ENCODE measurements at places on chromosomes 4 and X.

DNA sequence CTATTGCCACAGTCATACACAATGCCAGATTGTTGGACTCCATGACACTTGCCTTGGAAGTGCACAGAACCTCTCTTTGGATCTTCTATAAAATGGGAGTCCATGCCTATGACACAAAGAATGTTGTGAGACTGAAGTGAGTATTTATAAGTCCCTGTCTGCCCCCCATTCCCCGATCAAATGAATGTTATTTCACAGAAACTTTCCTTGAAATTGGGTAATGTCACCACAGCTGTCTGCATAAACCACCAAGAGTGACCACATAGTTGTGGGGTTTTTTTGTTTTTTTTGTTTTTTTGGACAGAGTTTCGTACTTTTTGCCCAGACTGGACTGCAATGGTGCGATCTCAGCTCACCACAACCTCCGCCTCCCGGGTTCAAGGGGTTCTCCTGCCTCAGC is 27.1 kb upstream of the REST start:
- no peak for DNase-seq

- no peak for DNase-seq
Measured at GRCh38 chr4:140989944-140990343, 143.3 kb downstream of the RNF150 start.

GRCh38 chr4:8295471-8295870 is 25.9 kb downstream of the HTRA3 start:
- DNase-seq = no peak

DNA sequence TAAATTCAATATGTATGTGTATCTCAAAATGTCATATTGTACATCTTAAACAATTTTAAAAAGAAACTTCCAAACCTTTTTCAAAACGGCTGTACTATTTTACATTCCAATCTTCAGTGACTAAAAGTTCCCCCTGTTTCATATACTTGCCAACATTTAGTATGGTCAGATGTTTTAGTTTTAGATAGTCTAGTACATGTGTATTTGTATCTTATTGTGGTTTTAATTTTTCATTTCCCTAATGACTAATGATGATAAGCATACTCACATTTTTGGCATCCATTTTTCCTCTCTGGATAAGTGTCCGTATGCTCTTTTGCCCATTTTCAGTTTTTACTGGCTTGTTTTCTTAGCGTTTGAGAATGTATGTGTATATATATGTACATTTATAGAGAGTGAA is 212.2 kb upstream of the MAGEB18 start:
- DNase-seq = no peak

DNA sequence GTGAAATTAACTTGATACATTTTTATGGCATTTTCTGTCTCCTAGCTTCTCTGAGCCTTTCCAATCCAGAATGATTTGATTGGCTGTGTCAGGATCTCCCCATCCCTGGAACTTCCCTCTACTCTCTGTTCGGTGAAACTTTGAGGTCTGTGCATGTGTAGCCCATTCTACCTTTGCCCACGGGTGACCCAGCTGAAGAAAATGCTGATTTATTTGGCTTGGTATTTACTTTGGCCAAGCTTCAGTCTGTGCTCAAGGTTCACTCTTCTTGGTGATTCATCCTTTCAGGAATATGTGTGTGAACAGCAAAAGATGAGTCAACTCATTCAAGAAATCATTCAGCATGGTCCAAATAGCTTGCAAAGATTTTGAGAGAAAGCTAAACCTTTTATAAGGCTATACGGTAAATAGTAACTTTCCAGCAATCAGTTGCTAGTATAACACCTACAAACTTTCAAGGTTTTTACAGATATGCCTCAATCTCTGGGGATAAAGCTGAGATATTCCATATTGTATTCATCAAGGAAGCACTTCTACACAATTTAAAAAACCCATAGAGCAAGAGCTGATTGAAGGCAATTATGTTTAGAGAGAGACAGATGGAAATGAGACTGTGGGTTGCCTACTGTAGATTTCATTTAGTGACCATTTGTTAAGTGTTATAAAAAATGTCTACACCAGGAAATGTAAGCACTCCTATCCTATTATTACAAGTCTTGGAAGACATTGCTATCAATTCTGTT is 233.9 kb upstream of the CXXC4 start:
- no peak for DNase-seq

DNA sequence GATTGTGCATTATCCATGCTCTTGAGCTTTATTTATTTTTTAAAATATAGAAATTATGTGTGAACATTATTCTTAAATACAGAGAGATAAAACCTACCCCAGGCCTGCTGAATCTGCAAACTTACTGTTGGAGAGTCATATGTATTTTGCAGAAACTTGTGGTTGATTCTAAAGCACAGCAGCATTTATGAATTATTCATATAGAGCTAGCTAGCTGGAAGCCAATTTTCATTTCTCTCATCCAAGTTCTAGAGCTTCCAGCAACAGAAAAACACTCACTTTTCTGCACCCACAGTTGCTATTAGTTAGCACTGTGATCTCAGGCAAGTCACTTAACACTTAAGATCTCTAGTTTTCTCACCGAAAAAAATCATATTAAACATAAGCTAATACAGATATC is 479.5 kb upstream of the FAM47C start:
- no peak for DNase-seq

DNA sequence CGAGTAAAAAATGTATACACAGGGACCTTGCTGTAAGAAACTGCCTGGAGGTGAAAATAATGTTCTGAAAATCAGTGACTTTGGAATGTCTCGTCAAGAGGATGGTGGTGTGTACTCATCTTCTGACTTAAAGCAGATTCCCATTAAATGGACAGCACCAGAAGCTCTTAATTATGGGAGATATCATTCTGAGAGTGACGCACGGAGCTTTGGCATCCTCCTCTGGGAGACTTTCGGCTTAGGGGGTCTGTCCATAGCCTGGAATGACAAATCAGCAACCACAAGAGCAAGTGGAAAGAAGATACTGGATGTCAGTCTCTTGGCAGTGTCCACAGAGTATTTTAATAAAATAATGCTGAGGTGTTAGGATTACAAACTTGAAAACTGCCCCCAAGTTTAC is 129.4 kb downstream of the THOC2 start:
- DNase-seq = no peak

- DNase-seq = no peak
Measured at GRCh38 chr4:99090481-99091215, 2.1 kb upstream of the ADH5 start.

DNA sequence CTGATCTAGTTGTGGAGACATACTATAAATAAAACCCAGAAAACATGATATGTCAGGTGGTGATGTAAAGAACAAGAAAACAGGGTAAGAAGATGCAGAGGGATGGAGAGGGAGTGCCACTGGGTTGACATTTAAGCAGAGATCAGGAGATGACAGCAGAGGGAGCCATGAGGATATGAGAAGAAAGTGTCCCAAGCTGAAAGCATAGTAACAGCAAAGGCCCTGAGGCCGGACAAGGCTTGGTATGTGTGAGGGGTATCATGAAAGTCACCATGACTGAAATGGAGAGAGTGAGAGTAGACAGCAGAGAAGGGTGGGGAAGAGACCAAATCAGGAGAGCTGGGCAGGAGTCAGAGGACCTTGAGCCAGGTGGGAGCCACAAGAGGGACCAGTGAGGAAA is 3.4 kb downstream of the GPKOW start:
- DNase-seq = no peak

GRCh38 chr4:52744588-52744987 is 6.6 kb downstream of the ERVMER34-1 start:
- DNase-seq = no peak

GRCh38 chr4:170671171-170671570 is 581.4 kb upstream of the AADAT start:
- no peak for DNase-seq

GRCh38 chr4:152941411-152941810 is 5.3 kb downstream of the FHDC1 start:
- no peak for DNase-seq

DNA sequence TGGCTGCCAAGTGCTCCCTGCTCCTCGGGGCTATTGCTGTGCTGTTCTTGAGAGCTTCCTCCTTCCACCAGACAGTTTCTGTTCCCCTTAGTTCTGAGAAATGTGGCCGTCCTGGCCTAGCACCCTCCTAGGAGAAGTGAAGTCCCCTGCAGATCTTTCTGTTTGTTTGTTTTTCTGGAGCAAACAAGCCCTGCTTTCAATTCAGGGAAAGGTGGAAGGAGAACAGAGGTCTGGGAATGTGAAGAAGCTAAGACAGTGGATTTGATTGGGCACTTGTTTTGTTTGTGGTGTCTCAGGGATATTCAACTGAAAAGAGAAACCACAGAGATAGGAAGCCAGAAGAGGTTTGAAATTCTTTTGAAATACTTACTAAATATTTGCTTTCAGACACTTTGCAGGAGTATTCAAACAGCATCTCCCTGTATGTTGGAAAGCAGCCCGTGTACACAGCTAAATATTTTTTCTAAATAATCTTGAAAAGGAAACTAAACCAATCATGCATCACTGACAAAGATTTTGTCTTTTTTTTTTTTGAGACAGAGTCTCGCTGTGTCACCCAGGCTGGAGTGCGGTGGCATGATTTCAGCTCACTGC is 36.5 kb upstream of the PPM1K start:
- DNase-seq = no peak

DNA sequence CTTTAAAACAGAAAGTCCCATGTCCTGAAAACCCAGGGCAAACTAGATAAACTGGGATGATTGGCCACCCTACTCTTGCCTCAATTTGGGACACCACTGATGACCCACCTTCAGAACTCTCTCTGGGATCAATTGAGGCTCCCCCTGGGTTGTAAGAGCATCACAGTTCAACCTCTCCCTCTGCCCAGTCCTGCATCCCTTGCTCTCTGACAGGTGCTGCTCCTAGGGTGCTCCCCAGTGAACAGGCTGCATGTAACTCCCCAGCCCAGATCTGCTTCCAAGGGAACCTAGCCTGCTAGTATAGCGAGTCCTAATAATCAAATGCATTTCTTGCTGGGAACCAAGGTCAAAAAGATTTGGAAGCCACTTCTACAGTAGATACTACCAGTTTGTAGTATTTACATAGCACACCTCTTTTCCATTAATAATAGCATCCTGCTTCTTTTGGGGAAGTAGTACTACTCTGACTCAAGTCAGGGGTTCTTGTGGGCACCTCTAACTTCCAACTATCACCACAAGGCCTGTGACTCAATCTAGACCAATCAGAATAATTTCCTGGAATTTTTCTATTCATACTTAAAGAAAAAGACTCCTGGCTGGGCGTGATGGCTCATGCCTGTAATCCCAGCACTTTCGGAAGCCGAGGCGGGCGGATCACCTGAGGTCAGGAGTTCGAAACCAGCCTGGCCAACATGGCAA is 42.1 kb upstream of the SPINK2 start:
- no peak for DNase-seq

GRCh38 chr4:164438321-164438720 is 315.6 kb upstream of the SMIM31 start:
- DNase-seq = no peak

- DNase-seq = no peak
Measured at GRCh38 chr4:145217349-145217748, 37.0 kb upstream of the OTUD4 start.

- no peak for DNase-seq
Measured at GRCh38 chrX:55695227-55696018, 22.1 kb upstream of the RRAGB start.

- DNase-seq = no peak
Measured at GRCh38 chr4:40515398-40516293, 114.0 kb downstream of the RBM47 start.

DNA sequence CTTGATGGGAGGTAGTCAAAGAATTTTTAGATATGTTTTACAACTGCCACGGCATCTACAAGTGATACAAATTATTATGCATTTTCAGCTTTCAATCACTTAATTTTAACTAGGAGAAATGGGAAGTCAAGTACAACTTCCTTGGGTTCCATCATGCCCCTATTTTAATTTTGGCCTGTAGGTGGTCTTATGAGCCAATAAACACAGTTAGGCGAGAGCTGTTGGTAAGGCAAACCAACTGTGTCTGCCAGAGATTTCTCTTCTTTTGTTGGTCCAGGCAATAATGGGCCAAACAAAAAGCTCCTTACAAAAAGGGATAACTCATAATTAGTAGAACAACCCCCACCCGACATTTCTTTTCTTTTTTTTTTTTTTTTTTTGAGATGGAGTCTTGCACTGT is 63.3 kb upstream of the ARX start:
- no peak for DNase-seq

DNA sequence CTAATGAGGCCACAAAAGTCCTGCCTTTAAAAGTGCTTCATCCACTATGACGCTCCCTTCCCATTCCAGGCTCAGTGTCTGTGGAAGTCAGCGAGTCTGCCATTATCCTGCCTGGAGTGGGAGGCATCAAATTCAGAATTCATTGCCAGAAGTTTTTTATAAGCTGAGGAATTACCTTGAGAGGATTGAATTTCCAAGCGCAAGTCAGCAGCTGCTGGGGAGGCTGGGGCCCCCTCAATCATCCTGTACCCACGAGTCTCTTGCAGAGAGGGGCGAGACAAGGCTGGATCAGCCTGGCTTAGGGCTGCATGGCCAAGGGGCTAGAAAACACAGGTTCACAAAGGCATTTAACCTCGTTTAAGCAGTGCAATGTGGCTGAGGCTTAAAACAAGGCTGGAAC is 170.5 kb upstream of the NOCT start:
- DNase-seq = no peak

- DNase-seq = no peak
Measured at GRCh38 chrX:153410373-153410772, 899 bp upstream of the ZFP92 start.

DNA sequence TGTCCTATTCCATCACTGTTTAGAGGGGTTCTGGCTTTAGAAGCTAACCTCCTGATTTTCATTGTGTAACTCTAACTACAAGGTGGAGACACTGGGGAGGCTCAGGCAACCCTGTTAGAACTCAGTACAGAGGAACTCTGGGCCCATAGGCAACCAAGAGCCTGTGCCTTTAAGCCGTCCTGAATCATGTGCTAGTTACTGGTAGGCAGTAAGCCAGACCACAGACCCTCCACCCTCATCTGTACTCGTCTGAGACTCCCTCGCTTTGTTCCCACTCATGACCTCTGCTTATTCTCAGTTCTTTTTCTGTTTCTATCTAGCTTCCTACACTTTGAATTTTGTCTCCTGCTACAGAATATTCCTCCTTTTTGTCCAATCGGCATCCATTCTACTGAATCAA is 31.4 kb downstream of the TBC1D1 start:
- no peak for DNase-seq

DNA sequence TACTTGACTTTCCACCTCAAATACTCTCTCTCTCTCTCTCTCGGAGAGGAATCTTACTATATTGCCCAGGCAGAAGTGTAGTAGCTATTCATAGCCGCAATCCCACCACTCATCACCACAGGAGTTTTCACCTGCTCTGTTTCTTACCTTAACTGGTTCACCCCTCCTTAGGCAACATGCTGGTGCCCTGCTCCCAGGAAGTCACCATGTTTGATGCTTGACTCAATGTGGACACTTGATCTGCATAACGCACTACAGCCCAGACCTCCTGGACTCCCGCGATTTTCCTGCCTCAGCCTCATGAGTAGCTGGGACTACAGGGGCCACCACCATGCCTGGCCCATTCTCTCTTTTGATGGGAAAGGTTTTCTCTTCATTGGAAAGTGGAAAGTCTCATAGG is 271.8 kb downstream of the FBXW7 start:
- DNase-seq = no peak

All from cerebellar nuclear complex (tissue), 1 donor.